ENCODE measurements at places on chromosomes 13 and 19. TPM values are rescaled to one million over a fixed set of nuclear protein-coding genes. Genes with fewer than 3 reads are reported as not detected.

The PSG2 gene
- total RNA-seq, result not detected

The TBXA2R gene
- 7.8 TPM for total RNA-seq

The SHISA2 gene
- 0.47 TPM for total RNA-seq

The PEG3 gene
- 0.09 TPM for total RNA-seq

DNA sequence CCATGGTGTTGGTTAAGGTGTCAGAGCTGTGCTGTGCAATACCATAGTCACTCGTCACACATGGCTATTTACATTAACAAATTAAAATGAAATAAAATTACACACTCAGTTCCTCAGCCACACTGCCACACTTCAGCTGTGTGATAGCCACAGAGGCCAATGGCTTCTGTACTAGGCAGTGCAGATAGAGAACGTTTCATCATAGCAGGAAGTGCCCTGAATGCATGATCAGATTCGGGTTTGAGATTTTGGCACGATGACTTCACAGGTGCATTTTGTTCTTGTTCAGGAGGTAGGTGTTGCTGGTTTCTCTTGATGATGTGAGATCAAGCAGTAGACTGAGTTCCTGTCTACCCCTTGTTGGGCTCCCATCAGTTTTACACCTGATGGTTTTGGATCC, 6.5 kb downstream of the ARMC6 start:
- DNase-seq, result peak; percentile 25

DNA sequence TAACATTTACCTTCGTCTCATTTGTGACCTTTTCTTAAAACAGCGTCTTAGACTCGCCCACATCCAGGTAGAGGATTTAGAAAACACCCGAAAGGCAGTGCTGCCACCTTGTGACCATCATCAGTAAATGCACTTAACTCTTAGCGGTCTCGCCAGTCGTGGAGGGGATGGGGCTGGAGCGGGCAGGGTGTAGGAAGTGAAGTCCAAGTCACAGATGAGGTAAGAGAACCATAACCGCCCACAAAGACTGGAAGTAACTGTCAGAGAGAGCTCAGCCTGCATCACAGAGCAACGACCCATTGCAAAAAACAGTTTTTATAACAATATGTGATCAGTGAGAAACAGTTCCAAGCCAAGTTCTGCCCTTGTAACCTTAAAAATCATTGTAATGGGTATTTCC, 10.7 kb upstream of the CEACAM3 start:
- peak; percentile 74 for DNase-seq

DNA sequence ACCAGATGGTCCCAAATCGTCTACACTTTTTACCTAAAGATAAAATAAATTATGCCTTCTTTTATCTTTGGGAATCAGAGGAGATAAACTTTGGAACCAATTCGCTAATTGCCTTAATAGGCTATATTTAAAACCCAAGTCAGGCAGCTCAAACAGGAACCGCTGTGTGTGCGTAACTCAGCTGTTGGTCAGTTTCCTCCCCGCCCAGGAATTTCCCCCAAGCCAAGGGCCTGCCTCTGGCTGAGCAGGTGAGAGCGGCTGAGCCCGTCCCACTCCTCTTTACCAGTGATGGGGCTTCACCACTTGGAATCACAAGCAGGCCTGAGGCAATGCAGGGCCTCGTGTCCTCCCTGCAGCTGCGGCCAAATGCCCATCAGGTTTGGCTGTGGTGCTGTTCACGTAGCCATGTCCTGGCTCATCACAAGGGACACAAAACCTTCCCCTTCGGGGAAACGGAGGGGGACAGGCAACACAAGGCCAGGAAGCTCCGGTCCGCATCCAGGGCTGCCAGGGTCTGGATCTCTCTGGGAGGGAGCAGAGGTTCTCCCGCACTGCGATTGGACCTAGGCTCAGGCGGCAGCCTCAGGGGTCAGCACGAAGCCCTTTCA, 503 bp upstream of the SLC7A9 start:
- no peak for DNase-seq

- DNase-seq, result no peak
These were observed 206.2 kb downstream of the URI1 start for GRCh38 chr19:30148039-30148790.

GRCh38 chr13:113205428-113205931, 3.0 kb downstream of the PCID2 start:
- DNase-seq, result no peak

GRCh38 chr13:92187378-92187989, 789.1 kb downstream of the GPC5 start:
- no peak for DNase-seq

GRCh38 chr13:95160112-95160906, 140.9 kb downstream of the ABCC4 start:
- no peak for DNase-seq

- DNase-seq, result no peak
These were observed 67.5 kb downstream of the INSR start for GRCh38 chr19:7226739-7227138.

DNA sequence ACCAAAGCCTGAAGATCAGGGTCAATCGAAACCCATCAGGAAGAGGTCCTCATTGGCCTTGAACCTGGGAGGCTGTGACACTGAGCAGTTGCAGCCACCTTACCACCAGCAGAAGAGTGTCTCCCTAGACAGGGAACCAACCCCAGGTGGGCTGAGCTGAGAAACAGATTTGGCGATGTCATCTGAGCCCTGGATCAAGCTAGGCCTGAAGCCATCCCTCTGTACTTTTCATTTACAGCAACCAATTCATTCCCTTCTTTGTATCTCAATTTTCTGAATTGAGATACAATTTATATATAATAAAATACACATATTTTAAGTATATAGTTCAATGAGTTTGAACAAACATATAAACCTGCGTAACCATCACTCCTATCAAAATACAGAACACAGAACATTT, 14.6 kb downstream of the RHPN2 start:
- no peak for DNase-seq
